Right ventricle myocardium superior (tissue), 1 donor: ENCODE measurements at places on chromosomes 1 and 21.

GRCh38 chr1:50830621-50831020, 129.4 kb downstream of the FAF1 start:
- no peak for DNase-seq

- DNase-seq, result no peak
These were observed 39.6 kb upstream of the KIF21B start for GRCh38 chr1:201063145-201063544.

GRCh38 chr1:209601809-209602657, 18.5 kb downstream of the CAMK1G start:
- DNase-seq, result no peak

- DNase-seq, result no peak
These were observed 37.5 kb downstream of the XCL2 start for GRCh38 chr1:168506204-168506819.

- DNase-seq, result no peak
These were observed 17.5 kb downstream of the RD3 start for GRCh38 chr1:211474451-211474850.

- no peak for DNase-seq
These were observed 17.9 kb upstream of the CENPF start for GRCh38 chr1:214584805-214585766.

DNA sequence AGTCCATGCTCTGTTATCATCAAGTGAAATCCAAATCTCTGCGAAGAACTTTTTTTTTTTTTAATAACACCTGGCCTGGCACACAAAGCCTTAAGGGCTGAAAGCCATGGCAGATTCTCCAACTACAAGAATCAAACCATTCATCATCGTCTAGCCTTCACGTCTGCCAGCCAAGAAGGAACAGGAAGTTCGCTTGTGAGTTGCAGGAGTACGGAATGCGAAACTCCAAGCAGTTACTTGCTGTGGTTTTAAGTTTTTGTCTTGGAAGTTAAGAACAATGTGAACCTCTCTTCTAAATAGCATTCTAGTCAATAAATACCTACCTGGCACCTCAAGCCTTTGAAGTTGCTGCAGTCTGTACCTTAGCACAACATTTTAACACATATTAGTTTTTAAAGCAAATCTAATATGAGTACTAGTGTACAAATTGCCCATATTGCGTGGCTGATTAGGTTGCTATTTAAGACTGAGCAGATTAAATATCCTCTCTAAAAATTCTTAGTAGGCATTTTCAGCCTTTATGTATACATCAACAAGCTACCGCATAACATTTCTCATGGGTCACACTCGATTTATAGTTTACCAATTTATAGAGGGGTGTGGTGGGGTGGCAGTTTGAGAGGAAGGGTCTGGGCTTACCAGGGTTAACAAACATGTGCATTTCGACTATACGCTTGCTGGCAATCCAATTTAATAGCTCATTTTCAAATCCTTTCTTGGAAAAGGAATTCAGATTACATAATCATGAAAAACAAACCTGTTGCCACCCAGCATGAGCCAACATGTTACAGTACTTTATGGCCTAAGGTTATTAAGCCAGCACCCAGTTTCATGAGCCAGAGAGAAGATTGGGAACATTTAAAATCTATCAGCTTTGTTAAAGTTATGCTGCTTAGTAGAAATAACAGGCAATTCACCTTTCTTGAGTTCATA, 22.2 kb upstream of the PTPN14 start:
- no peak for DNase-seq

- no peak for DNase-seq
These were observed 4.2 kb upstream of the ITPKB start for GRCh38 chr1:226743259-226743658.
